ENCODE measurements at places on chromosomes 11 and 22. TPM values are rescaled to one million over a fixed set of nuclear protein-coding genes. Genes with fewer than 3 reads are reported as not detected.

The RBM4 gene
- total RNA-seq: 160 TPM

The C1QTNF5 gene
- 65.6 TPM for total RNA-seq

The BUD13 gene
- total RNA-seq: 16.4 TPM

The TNNT3 gene
- not detected for total RNA-seq

The TXNRD2 gene
- total RNA-seq: 156 TPM

The HEPN1 gene
- total RNA-seq: 0.09 TPM

The BARX2 gene
- total RNA-seq: not detected

The HIPK3 gene
- total RNA-seq: 48.0 TPM

The OR10A2 gene
- not detected for total RNA-seq

Data from endothelial cell of coronary artery (primary cell).